AG09319 (cell line): ENCODE measurements at places on chromosomes 2 and 18.
A peak's percentile ranks its signal among the peaks of the same experiment; 100 is the strongest.

DNA sequence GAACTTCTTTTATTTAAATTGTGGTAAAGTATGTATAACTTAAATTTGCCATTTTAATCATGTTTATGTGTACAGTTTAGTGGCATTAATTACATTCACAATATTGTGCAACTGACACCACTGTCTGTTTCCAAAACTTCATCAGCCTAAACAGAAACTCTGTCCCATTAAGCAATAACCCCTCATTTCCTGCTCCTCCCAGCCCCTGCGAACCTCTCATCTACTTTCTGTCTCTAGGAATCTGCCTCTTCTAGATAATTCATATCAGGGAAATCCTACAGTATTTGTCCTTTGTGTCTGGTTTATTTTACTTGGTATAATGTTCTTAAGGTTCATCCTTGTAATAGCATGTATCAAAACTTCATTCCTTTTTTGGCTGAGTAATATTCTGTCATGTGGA is 75.1 kb downstream of the BOLA3 start:
- DNase-seq, result no peak

DNA sequence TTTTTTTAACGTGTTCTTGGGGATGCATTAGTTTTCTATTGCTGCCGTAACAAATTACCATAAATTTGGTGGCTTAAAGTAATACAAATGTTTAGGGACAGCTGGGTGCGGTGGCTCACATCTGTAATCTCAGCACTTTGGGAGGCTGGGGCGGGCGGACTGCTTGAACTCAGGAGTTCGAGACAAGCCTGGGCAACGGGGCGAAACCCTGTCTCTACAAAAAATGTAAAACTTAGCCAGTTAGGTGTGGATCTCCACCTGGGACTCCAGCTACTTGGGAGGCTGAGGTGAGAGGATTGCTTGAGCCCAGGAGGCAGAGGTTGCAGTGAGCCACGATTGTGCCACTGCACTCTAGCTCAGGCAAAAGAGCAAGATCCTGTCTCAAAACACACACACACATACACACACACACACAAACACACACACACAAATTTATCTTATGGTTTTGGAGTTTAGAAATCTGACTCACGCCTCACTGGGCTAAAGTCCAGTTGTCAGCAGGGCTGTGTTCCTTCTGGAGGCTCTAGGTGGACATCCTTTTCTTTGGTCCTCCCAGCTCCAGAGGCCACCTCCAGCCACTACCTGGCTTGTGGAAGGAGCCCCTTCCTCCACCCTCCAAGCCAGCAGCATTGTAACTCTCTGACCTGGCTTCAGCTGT is 76.1 kb downstream of the SEPTIN10 start:
- no peak for DNase-seq

DNA sequence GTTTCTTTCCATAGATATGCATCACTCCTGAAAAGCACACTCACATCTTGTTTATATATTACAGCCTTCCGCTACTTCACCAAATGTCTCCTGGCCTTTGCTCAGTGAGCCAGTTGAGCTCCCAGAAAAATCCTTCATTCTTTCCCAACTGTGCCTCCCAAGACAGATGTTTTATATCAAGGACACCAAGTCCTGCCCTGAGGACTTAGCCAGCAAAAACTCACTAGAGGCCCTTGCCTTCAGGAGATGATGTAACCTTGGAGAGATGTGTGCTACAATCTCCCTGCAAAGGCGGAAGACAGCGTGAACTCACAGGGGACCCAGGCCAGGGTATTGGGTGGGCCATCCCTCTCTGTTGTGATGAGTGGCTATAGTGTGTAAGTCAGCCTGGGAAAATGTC is 86.1 kb upstream of the CTAGE1 start:
- DNase-seq, result peak; percentile 92

GRCh38 chr2:34785206-34785785 is 1186.2 kb upstream of the FAM98A start:
- DNase-seq, result no peak

DNA sequence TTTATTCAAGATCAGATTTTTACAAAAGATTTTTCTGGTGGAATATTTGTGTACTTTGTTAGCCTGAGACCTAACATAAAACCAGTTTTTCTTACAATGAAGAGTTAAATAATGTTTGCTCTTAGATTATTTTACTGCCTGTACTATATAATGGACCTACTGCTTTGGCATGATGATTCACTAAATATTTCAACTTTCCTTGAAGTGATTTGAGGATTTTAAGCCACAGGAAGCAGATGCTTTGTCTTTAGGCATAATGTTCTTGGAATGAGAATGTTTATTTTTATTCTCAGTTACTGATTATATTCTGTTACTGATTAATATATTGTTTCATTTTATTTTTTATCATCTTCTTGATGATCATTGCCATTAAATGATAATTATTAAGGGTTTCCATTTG is 175.3 kb upstream of the LRP1B start:
- no peak for DNase-seq

DNA sequence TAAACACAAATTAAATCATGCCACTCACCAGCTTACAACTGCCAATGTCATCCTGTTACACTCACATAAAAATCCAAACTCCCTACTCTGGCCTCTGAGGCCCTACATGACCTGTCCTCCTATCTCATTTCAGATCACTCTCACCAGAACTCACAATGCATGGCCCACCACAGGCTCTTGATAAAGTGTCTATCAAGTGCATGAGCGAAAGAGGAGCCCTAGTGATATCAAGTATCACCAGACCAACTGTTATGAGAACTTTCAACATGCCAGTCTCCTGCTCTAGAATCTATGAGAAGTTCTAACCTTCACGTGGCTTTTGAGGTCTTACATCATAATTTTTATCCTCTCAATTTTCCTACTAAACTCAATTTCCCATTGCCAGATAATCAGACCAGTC is 76.4 kb upstream of the CD226 start:
- no peak for DNase-seq

DNA sequence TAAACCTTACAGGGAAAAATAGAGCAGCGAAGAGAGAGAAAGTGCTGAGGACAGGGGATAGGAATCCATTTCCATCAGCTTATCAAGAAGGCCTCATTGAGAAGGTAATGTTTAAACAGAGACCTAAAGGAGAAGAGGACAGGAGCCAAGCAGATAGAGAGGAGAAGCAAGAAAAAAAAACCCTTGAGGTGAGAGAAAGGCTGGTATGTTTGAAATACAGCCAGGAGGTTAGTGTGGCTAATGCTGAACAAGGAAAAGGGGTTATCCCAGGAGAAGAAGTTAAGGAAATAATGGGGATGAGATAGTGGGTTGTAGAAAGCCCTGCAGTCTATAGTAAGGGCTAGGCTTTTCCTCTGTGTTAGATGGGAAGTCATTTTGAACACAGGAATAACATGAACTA is 90.8 kb downstream of the GRB14 start:
- DNase-seq, result no peak

DNA sequence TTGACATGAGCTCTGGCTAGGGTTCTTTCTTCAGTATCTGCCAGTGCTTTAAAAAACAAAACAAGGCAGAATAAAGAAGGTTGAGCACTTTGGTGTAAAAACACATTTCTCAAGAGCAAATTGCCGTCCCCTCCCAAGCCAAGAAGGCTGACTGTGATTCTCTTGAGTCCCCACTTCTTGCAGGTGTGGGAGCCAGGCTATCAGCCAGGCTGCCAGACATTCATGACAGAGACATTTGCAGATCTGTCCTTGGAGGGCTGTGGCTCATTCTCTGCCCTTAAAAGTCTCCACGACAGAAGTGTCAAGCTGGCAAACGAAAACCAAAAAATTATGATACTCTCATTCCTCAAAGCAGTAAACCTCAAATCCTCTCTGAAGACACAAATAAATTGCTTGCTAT is 749.3 kb upstream of the HS6ST1 start:
- DNase-seq, result no peak

DNA sequence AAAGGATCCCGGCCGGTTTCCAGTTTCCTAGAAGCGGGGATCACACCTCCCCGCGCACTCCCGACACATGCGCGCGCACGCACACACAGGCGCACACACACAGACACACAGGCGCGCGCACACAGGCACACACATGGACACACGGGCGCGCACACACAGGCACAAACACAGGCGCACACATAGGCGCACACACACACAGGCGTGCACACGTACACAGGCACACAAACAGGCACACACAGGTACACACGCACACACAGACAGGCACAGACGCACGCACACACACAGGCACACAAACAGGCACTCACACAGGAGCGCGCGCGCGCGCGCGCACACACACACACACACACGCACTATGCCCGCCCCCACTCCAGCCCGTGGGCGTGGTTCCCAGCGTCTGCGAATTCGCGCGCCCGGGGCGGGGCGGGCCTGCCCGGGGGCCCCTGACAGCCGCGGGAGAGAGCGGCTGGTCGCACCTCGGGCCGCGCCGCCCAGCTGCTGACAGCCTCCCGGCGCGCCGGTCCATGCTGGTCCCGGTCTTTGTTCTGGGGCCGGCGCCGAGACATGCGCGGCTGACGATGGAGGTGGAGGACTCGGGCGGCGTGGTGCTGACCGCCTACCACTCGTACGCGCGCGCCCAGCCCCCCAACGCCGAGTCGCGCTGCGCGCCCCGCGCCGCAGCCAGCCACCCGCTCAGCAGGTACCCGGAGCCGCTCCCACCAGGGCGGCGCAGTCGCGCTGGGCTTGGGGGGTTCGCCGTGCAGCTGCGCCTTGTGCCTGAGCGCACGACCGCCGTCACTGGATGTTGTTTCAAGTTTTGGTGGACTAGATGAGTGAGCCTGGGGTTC is at the start of gene ARHGAP28:
Gene ARHGAP28 (plus strand): TSS at position 470 of the 845 bp plus-strand sequence. CDS start 106 bp downstream, at position 576.
- DNase-seq, result peak; percentile 46

- DNase-seq, result no peak
These were observed 407.2 kb upstream of the CDH7 start for GRCh38 chr18:65343571-65343970.

GRCh38 chr2:232449964-232450363 is 6.0 kb upstream of the ALPI start:
- no peak for DNase-seq

GRCh38 chr2:196427986-196428634 is 211.4 kb upstream of the CCDC150 start:
- no peak for DNase-seq

DNA sequence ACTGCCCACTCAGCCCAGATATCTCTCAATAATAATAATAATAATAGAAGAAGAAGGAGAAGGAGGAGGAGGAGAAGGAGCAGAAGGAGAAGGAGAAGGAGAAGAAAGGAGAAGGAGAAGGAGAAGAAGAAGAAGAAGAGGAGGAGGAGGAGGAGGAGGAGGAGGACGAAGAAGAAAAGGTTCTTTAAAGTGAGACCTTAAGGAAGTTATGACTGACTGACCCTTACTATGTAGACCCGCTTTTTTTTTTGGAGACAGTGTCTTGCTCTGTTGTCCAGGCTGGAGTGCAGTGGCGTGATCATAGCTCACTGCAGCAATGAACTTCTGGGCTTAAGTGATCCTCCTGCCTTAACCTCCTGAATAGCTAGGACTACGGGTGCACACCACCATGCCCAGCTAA is 88.9 kb upstream of the RFX8 start:
- DNase-seq, result no peak

GRCh38 chr2:22487036-22487435 is 897.9 kb upstream of the KLHL29 start:
- DNase-seq, result no peak

DNA sequence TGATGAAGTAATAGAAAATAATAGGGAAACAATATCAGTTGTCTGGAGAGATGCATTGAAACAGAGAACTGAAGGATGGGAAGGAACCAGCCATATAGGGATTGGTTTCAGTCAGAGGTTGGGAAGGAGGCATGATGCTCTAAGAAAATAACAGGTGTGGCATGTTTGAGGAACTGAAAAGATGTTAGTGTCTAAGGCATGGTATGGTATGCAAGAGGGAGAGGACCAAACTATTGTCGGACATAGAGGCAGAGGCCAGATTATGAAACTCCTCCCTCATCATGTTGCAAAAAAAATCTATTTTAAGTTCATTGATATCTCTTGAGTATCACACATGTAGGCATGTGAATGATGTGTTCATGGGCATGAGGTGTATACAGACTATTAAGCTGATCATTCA is 48.9 kb upstream of the EMILIN2 start:
- DNase-seq, result no peak
